Activated CD4-positive, alpha-beta T cell treated with anti-CD3 and anti-CD28 coated beads for 48 hours (primary cell): ENCODE measurements at places on chromosomes 2 and 18.
A peak's percentile ranks its signal among the peaks of the same experiment; 100 is the strongest.

DNA sequence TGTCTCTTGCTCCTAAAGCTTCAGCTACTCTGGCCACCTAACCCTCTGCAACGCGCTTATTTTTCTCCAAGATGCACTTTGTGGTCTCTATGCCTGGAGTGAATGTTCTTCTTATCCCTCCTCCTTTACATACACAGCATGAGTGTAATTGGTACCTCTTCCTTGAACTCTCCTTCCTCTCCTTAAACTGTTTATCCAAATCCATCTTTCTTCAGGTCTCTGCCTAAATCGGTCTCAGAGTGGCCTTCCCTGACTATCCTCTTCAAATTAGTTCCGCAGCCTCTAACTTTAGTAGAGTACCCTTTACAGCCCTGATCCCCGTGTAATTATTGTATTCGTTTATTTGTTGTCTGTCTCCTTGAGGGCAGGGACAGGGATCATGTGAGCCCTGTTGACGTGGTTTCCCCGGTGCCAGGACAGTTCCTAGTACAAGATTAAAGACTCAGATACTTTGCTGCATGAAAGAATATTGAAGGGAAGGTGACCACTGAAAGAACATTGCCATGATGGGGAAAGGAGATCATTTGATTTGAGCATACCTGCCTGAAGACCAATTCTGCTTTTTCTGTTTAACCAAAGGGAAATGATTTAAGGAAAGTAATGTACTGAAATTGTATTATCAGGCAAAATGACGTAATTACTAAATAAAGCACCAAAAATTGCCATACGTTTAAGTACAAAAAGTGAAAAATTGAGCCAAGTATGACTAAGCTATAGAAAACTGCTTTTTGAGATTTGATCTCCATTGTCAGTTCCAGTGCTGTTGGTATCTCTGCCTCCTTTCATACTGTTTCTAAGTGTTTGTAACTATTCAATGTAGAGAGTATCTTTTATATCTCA, 1.2 kb downstream of the CNOT9 start:
- no peak for DNase-seq

GRCh38 chr2:74538881-74539339, 9.2 kb downstream of the HTRA2 start:
- no peak for DNase-seq

GRCh38 chr2:98090951-98091350, 4.0 kb downstream of the VWA3B start:
- no peak for DNase-seq

DNA sequence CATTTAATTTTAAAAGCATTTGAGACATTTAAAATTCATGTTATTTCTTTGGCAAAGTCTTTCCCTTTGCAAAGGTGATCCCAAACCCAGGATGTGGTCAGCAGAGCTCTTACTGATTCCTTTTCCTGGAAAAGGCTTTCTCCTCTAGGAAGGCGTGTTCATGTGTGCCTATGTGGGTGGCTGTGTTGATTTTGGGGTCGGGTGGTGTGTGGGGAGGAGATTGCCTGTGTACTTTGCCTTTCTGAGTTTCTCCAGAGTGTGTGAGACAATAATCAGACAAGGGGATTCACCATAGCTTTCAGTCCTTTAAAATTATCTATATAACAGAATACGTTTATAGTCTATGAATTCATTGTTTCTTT, 173.2 kb downstream of the SOCS6 start:
- DNase-seq, result no peak

GRCh38 chr2:215724146-215724545, 288.3 kb upstream of the FN1 start:
- DNase-seq, result no peak

DNA sequence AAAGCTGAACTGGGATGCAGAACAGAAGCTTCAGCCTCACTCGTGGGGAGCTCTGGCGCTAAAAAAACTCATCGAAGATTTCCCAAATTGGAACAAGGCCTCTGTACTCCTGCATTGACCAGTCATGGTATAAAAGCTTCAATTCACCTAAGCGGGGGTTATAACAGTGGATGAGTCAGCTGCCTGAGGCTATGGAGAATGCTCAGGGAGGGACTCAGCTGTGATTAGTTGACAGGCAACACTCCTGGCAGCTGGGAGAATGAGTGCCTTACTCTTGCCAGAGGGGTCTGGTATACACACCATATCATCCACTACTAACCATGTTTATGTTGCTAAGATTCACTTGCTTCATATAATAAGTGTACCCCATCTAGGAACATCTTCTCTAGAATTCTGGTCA, 350.6 kb upstream of the VRK2 start:
- DNase-seq, result no peak

DNA sequence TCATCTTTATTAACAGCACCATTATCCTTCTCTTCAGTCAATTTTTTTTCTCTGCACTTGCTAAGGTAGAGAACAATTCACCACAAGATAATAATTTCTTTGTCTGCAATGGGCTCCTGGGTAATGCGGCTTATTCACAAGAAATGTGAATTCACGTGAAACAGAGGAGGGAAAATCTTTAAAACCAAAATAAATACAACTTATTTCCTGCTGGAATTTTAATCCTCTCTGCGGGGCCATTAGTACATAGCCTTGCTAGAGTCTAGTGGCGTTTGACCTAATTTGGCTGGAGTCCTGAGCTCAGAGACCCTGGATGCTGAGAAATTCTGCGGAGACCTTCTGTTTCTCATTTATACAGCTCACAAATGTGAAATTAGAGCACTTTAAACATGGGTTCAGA, 319.3 kb upstream of the MMADHC start:
- DNase-seq, result no peak

- peak; percentile 83 for DNase-seq
Observed at GRCh38 chr2:217988014-217988839, 14.6 kb downstream of the TNS1 start.
